ENCODE measurements at places on chromosomes 11 and 22.

GRCh38 chr11:96275801-96276594, 67.0 kb downstream of the MAML2 start:
- DNase-seq = peak; percentile 47
- H3K36me3 ChIP-seq = no peaks in the 10 kb centered on the region
- peak overlapping the region; percentile 85 for H3K27ac ChIP-seq
- no peaks in the 10 kb centered on the region for H3K27me3 ChIP-seq
- H3K4me3 ChIP-seq = no peak overlapping the region

DNA sequence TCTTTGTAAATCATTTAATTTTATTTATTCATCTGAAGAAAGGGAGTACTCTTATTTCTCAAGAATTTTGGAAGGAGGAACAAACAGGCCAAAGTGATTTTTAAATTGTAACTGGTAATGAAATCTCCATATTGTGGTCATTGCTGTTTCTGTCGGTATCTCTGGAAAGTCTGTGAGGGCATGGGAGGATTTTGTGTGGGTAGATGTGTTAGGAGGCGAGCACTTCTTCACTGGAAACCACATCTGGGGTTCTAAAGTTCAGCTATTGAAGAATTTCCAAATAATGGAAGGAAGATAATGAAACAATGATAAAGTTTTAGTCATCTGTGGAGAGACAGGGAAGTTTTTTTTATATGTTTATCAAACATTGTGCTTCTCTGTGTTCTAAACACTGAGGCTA, 6.6 kb downstream of the TRIM34 start:
- no peak overlapping the region for H3K27ac ChIP-seq
- no peaks in the 10 kb centered on the region for H3K4me1 ChIP-seq
- no peak for DNase-seq
- no peak overlapping the region for H3K4me3 ChIP-seq

DNA sequence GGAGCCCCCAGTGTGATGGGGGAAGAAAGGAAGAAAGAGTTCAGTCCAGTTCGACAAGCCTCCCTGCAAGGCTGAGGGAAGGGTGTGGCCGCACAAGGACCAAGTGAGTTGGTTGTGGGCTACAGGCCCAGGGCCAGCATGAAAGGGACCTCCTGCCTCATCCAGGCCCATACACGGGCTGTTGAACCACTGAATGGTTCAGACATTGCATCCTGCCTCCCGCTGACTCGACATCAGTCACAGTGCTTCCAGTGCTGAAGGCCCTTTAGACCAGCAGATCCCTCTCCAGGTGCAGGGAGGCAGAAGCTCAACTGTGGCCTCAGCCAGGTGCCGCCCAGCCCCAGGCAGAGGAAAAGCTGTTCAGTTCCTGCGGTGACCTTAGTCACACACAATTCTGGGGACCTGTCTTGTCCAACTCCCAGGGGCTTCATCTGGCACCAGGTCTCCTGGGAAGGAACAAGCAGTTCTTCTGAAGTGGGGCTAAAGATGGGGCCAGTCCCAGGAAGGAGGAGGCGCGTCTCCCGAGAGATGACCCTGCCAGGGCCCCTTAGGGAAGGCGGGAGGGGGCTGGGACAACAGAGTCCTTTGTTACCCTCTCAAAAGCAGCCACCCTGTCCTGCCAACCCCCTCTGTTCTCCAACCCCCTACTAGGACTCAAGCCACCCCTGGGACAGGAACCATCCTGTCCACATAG, 6.6 kb downstream of the ARRB1 start:
- no peak overlapping the region for H3K4me3 ChIP-seq
- H3K4me1 ChIP-seq = peaks cover 34% of the 10 kb centered on the region
- H3K27ac ChIP-seq = no peak overlapping the region
- no peak for DNase-seq
- H3K36me3 ChIP-seq = no peaks in the 10 kb centered on the region
- no peaks in the 10 kb centered on the region for H3K27me3 ChIP-seq

DNA sequence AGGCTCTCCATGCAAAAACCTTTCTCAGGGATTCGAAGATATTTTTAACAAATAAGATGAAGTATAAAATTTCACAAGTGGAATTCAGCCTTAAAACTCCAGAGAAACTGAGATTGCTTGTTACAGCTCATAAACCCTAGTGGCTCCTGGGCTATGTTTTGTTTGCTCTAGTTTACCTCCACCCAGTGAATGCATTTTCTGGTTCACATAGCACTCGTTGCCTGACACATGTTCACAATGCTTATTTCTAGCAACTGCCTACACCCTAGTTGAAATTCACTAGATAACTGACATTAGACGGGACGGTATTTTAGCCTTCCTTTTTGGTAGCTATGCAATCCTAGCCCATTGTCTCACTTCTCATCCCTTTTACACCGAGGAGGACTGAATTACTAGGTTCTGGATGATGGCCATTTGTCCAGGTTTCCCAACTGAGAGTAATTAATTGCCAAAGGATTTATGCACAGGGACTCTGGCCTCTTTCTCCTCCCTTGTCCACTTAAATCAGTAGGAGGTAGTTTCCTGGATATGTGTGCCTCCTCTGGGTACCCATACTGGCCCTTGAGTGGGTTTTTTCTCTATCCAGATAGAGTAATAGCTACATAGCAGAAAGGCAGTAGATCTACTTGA, 951.6 kb downstream of the DLG2 start:
- H3K36me3 ChIP-seq = no peaks in the 10 kb centered on the region
- no peaks in the 10 kb centered on the region for H3K27me3 ChIP-seq
- DNase-seq = no peak
- H3K4me1 ChIP-seq = no peaks in the 10 kb centered on the region
- no peak overlapping the region for H3K27ac ChIP-seq

GRCh38 chr22:42001121-42001520, 2.5 kb downstream of the WBP2NL start:
- H3K27me3 ChIP-seq = no peaks in the 10 kb centered on the region
- no peak for DNase-seq
- H3K4me3 ChIP-seq = no peak overlapping the region

- no peak overlapping the region for H3K4me3 ChIP-seq
- no peaks in the 10 kb centered on the region for H3K36me3 ChIP-seq
- DNase-seq = no peak
- peaks cover 72% of the 10 kb centered on the region for H3K4me1 ChIP-seq
Measured at GRCh38 chr11:12122083-12122482, 11.7 kb downstream of the MICAL2 start.

DNA sequence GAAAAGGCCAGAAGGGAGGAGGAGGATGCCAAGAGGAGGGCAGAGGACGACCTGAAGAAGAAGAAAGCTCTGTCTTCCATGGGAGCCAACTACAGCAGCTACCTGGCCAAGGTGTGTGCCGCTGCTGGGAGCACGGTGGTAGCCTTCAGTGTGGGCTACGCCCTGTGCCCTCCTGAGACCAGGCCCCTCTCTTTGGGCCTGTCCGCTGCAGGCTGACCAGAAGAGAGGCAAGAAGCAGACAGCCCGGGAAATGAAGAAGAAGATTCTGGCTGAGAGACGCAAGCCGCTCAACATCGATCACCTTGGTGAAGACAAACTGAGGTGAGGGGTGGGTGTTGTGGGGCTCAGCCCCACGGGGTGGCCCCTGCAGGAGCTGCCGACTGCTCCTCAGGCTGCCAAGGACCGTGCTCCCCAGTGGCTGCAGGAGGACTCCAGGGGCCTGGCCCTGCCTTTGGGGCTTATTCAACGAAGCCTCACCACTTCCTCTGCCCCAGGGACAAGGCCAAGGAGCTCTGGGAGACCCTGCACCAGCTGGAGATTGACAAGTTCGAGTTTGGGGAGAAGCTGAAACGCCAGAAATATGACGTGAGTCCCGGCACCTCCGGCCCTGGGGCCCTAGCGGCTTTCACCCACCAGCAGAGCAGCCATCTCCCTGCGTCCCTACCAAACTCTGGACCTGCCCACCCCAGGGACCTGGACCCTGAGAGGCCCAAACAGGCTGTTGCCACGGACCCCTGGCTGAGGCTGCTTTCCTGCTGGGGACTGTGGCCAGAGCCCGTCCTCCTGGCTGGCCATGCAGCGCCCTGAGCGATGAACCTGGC, 12.6 kb upstream of the MRPL23 start:
- no peak overlapping the region for H3K27ac ChIP-seq
- DNase-seq = no peak
- no peaks in the 10 kb centered on the region for H3K27me3 ChIP-seq
- H3K4me3 ChIP-seq = no peak overlapping the region

GRCh38 chr11:125263268-125263790, 98.8 kb downstream of the PKNOX2 start:
- peaks cover 17% of the 10 kb centered on the region for H3K4me1 ChIP-seq
- peaks cover 45% of the 10 kb centered on the region for H3K27me3 ChIP-seq
- H3K27ac ChIP-seq = no peak overlapping the region
- H3K36me3 ChIP-seq = no peaks in the 10 kb centered on the region
